Urothelium cell line (cell line): ENCODE measurements at places on chromosomes 12 and 14.

- DNase-seq: no peak
Measured at GRCh38 chr14:53701108-53701875, 255.3 kb downstream of the BMP4 start.

GRCh38 chr14:63266106-63266505, 52.6 kb downstream of the GPHB5 start:
- no peak for DNase-seq

DNA sequence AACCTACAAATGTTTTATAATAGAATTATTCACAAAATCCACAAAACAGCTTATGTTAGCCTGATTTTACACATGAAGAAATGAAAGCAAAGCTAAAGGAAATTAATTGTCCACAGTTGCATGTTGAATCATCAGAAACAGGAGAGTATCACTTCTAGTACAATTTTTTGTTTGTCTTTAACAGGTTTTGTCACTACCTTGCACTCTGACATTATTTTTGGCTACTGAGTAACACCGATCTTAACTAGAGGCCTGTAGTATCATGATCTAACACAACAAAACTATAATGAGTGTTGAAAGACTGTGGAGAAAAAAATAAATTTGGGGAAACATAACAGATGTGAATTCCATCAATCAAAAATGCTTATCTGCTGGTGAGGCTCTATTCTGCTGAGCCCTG, 60.1 kb downstream of the TAOK3 start:
- no peak for DNase-seq

- no peak for DNase-seq
Measured at GRCh38 chr14:89340200-89341181, 76.5 kb downstream of the FOXN3 start.

DNA sequence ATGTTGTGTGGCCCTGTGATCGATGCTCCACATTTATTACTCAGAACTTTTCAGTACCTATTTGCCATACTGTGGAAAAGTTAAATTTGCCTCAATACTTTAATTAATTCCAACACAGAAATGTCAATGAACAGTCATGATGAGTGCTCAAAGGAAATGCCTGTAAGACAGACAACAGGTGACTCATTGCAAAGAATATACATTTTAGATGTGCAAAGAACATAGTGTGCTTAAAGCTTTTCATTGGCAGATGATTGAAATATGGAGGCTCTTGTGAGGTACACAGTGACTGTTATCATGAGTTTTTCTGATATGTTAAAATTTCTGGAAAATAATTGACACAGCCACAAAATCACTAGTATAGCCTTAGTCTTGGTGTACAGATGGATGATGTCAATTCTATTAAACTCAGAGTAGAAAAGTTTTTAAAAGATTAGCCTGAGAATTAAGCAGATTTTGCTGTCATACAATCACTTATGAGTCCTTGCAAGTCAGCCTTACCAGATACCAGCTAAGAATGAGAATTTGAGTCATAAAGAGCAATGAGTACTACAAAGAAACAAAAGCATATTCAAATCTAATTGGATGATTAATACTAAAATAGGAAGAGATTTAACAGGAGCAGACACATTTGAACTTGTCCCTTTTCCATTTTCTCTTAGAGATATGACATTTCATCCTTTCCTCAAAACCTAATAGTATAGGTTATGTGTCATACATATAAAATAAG, 544.1 kb downstream of the KCNH5 start:
- DNase-seq: no peak

DNA sequence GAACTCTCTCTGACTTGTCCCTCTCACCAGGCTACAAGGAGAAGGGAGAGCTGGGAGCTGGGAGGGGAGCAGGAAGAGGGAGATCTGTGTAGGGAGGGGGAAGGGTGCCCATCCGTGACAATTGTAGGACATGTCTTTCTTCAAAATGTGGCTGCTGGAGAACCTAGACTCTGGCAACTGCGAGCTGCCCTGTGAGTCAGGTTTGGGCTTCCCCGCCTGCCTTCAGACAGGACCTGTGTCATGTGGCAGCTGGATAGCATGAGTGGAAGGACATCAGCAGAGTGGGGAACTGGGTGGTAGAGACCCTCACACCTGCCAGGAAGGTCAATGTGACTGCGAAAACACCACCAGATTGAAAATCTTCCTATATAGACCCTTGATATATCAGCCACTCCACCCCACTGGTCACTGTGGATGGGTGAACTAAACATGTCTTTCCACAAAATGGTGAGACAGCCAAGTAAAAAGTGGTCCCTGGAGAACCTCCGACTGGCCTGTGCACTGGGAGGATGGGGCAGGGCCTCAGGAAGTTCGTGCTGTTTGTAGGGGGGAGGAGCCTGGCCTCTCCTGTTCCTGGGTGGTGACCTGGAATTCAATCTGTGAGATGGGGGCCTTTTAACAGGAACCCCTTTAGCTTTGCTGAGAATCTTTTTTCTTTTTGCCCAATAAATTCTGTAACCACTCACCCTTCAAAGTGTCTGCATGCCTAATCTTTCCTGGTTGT, 62.2 kb upstream of the CAPRIN2 start:
- DNase-seq: no peak

DNA sequence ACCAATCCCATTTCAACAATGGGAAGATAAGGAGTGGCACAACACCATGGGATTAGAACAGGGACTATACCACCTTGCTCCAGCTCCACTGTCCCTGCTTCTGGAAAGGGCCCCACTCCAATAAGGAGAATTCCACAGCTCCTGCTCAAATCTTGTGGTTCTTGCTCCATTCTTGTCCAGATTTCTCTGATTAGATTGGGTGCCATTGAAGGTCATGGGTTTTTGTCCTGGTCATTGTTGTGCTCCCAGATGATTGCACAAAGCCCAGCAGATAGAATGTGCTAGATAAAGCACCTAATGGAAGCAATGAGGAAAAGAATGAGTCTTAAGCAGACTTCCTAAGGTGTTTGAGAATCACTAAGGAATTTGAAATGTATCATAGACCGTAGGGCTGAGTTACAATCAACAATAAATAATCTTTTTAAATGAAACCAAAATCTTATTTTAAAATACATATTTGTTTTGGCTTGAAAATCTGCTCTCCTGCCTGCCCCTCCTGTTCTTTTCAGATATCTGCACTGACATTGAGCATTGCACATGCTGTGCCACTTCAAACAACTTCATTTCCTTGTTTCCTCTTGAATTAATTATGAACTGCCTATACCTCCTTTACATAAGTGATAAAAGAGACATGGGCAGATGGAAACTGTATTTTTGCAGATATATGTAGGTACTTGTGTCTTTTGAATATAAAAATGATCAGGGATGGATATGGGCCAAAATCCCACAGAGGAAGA, 115.9 kb downstream of the FGD4 start:
- DNase-seq: no peak

DNA sequence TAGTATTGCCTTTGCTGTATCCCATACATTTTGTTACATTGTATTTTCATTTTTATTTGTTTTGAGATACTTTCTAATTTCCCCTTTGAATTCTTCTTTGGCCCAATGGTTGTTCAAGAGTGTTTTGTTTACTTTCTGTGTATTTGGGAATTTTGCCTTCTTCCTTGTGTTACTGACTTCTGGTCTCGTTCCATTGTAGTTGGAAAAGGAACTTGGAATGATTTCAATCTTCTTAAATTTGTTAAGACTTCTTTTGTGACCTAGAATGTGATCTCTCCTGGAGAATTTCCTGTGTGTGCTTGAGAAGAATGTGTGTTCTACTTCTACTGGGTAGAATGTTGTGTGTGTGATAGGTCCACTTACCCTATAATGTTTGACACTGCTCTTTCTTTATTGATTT, 304.4 kb upstream of the RTL1 start:
- no peak for DNase-seq

GRCh38 chr12:113954547-113954946, 11.6 kb downstream of the RBM19 start:
- no peak for DNase-seq

GRCh38 chr14:52025310-52025709, 36.0 kb downstream of the RTRAF start:
- no peak for DNase-seq

DNA sequence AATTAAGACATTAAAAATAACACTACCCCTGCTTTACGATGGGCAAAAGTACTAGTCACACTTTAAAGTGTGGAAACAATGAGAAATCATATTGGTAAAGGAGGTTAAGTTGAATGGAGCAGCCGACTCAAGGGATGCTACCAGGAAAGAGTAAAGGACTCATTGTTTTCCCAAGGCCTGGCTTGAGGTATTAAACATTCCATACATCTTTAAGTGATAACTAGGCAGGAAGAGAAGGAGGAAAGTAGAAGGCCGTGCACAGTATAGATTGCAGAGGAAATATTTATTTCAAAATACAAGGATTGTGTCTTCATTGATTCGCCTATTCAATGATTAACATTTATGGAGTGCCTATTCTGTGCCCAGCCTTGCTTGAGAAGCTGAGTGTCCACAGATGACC, 20.6 kb upstream of the YARS2 start:
- DNase-seq: no peak

DNA sequence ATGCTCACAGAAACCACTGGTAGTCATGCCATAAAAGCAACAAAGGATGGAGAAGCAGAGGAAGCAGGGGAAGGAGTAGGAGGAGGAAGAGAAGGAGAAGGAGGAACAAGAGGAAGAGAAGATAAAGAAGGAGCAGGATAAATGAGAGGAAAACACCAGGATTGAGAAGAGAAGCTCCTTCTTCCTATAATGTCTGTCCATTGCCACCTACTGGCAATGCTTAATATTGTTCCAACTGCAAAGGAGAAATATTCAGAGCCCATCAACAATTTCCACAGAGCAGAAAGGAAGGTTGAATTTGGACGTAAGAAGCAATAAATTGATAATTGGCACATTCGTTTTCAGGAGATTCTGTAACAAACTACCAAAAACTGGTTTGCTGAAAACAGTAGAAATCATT, 898.4 kb downstream of the SLC16A7 start:
- peak; percentile 22 for DNase-seq

DNA sequence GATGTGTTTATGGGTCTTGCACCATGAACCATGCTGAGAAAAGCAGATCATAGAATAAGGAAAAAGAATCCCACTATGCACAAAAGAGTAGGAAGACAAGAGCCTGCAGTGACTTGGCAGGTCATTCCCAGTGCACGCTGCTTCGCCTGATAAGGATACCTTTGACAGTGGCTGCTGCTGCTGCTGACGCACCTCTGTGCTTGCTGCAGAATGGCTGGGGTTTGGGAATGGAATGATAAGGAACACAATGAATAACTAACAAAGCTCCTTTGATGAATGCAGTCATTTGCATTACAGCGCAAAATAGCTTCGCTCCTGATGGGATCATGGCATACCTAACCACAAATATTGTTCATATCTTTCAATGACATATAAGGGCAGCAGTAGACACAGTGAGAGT, 278.7 kb downstream of the PDZRN4 start:
- DNase-seq: no peak

DNA sequence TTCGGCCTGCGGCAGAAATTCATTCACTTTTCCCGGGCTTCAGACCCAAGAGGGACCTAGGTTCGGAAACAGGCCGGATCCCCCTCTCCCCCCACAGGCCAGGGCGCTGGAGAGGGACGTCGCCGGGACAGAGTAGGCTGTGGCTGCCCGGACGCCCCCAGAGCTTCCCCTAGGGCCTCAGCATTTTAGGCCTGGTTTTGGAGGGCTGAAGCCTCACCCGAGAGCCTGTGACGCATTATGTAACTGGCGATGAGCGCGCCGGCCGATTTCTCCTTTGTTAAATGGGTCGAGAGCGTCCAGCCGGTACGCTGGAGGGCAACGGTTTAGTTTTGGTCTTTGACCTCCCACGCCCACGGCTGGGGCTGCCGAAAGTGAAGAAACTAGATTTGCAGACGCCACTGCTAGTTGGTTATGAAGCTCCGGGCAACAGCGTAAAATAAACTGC, 657 bp downstream of the PEBP1 start:
- peak; percentile 28 for DNase-seq

DNA sequence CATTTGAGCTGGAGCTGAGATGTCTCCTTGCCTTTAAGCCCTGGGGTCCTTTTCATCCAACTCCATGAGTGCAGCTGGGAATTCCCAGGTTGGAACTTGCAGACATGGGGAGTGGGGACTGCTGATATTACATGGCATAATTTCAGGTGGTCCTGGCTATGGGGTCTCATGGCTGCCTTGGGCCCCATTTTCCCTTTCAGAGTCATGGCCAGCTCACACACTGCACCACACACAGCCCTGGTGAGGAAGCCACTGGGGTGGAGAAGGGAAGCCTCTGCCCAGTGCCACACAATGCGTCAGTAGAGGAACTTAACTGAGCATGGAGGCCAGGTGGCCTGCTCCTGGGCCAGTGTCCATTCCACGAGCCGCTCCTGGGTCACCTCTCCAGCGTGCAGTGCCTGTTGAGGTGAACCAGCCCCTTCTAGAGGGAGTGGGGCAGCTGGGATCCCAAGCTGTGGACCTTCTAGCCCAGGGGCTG, 17.3 kb upstream of the KRT86 start:
- DNase-seq: no peak

DNA sequence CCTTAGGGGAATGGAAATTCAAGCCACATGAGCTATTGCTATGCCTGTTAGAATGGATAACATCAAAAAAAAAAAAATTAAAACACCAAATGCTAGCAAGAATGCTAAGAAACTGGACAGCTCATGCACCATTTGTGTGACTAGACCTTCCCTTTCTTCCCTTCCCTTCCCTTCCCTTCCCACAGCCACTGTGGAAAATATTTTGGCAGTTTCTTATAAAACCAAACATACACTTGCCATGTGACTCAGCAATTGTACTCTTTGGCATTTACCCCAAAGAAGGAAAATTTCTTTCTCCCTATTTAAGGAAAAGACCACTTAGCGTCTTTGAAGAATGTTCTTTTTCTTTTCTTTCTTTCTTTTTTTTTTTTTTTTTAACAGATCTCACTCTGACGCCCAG, 49.1 kb upstream of the FKBP4 start:
- DNase-seq: no peak

GRCh38 chr14:26577711-26578110, 20.1 kb downstream of the NOVA1 start:
- DNase-seq: no peak

GRCh38 chr14:68451696-68452373, 341.0 kb downstream of the ZFP36L1 start:
- DNase-seq: no peak

DNA sequence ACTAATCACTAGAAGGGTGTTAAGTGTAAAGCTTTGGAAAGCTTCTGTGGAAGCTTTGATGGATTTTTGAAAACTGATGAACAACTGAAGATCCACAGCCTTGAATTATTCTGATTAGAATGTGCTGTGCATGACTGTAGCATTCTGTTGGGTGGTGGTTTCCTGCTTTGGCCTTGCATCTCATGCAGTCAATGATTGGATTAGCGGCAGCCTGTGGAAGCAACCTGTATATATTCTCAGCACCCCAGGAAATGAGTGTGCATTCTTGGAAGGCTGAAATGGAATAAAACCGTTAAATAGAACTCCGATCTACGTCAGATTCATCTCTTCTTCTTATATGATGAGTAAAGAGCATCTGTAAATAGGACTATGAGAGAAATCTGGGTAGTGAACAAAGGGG, 120.2 kb downstream of the SLC16A7 start:
- no peak for DNase-seq

DNA sequence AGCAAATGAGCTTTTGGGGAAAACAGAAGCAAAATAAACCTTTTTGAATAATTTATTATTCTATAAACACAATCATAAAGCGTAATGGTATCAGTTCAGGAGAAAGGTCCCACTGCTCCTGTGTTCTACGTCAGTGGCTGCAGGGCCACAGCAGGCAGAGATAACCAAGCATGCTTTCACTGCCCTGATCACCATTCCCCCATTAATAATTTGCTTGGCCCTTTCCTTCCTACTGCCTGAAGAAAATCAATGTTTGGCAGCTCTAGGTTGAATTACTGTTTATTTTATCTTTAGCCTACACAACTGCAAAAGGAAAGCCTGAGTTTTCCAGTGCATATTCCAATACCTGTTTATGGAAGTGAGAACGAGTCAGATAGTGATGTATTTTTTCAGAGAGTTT, 369.9 kb downstream of the DIO2 start:
- no peak for DNase-seq
